Amygdala (tissue), 56 donors: ENCODE measurements at places on chromosomes 11 and 22.

DNA sequence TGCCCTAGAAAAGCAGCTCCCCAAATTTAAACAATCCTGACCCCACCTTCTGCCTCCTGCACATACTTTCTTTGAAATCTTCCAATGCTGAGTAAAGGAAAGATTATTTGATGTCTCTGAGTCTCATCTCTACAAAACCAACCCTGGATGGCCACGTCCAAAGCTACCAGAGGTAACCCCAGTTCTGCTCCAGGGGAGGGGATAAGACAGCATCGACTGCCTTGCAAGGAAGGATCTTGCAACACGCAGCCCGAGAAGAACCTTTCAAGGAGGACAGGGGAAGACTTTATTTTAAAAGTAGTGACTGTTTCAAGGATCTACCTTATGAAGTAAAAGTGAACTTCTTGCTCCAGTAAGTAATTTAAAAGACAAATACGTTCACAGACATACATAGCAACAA lies 66.5 kb upstream of the TMEM45B start:
- DNase-seq = no peak

GRCh38 chr11:123197711-123198110 lies 2.7 kb upstream of the CLMP start:
- no peak for DNase-seq

DNA sequence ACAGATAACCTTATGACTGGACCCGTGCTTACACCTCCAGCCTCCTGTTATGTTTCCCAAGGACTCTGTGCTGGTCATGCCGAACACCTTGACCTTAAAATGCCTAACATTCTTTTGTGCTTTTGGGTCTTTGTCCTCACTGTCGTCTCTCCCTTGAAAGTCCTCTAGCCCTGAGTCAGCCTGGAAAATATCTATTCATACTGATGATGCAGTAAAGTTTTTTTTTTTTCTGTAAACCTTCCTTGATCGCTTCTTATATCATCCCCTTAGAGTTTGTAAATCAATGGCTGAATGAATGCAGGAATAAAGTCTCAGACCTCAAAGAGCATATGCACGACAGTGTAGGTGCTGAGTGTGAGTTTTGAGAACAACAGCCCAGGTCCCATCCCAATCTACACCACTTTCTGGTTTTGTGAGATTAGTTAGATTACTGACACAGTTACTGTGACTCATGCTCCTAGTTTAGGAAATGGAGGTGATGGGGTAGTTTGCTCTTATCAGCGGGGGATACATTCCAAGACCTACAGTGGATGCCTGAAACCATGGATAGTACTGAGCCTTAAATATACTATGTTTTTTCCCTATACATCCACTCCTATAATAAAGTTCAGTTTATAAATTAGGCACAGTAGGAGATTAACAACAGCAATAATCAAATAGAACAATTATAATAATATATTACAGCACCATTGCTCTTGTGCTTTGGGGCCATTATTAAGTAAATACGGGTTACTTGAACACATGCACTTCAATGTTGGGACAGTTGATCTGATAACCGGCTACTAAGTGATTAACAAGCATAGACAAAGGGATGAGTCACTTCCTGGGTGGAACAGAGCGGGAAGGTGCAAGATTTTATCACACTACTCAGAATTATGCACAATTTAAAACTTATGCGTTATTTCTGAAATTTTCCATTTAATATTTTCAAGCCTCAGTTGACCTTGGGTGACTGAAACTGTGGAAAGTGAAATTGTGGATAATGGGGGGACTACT lies 8.6 kb downstream of the TCN1 start:
- DNase-seq = no peak

- DNase-seq = no peak
Measured at GRCh38 chr22:35611891-35612576, 5.1 kb downstream of the MB start.

DNA sequence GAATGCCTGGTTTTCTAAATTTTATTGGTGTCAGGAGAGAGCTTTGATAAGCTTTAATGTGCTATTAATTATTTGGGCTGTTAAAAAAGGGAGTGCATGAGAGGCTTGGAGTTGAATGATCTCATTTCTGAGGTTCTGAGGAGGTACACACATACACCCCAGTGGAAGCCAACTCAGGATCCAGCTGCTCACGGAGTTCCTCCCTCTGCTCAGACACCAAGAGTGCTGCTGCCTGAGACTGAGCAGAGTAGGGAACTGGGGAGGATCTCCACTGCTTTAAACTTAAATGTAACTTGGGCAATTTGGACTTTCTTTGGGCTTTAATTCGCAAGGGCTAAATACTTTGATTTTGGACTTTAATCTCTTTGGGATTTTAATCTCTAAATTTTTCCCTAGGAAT lies 414.4 kb upstream of the CADM1 start:
- no peak for DNase-seq
